ENCODE measurements at places on chromosomes 1 and 21.
A peak's percentile ranks its signal among the peaks of the same experiment; 100 is the strongest.

DNA sequence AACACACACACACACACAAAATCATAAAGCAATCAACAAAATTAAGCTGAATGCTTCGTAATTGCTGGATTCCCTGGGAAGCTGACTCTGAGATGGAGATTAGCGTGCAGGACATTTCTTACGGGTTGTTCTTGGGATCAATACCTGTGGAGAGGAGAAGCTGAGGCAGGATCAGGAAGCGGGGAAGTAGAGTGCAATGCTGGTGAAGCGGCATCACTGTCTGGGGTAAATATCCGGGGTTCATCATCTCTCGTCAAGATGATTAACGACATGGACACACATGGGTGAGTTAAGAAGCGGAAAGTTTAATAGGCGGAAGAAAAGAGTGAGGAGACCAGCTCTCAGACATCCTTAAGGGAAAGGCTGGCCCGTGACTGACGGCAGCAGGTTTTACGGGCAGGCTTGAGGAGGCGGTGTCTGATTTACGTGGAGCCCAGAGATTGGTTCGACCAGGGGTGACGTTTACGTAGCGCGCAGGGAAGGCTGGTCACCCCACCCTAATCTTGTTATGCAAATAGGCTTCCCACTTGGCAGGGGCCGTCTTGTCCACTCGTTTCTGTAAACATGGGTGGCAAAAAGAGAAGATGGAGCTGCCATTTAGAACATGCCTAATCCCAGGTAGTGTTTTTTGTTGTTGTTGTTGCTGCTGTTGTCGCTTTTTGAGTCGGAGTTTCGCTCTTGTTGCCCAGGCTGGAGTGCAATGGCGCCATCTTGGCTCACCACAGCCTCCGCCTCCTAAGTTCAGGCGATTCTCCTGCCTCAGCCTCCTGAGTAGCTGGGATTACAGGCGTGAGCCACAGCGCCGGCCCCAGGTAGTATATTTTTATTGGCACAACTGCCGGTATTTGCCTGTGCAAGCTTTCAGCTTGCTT is 135.6 kb upstream of the KCNJ15 start:
- no peak for DNase-seq

- DNase-seq = no peak
Measured at GRCh38 chr1:164760569-164760968, 201.6 kb downstream of the PBX1 start.

- DNase-seq = no peak
Measured at GRCh38 chr1:34747638-34747941, 7.3 kb upstream of the GJB5 start.

DNA sequence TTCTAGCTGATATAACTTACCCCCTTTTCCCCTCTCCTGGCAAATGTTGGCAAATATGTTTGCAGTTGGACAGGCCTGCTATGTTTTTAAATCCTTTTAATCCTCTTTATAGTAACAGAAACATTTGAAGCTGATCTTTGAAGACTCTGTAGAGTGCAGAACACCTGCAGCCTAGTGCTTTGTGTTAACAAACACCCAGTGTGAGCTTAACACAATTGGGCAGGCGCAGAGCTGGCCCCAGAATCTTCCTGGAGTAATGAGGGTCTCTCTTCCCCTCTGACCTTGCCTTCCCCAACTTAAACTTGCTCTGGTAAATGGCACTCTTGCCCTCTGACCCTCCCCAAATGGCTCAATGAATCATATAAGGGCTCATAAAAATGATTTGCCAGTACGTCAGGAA is 247.9 kb upstream of the LYPLAL1 start:
- DNase-seq = no peak

DNA sequence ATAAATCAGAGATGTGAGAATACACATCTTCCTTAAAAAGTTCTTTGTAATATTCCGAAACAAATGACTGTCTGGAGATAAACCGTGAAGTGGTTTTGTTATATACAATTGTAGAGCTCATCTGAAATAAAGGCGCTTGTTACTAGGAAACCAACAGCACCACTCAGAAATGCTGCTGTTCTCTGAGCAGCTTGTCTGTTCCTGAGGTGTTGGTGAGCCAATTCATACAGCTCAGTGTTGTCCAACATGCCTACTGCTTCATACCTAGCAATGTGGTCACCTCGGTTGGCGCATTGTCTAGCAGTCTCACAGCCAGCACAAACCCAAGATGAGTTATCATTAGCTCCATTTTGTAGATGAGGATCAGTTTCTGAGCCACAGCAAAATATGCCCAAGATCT is 44.4 kb downstream of the GFI1 start:
- DNase-seq = no peak

DNA sequence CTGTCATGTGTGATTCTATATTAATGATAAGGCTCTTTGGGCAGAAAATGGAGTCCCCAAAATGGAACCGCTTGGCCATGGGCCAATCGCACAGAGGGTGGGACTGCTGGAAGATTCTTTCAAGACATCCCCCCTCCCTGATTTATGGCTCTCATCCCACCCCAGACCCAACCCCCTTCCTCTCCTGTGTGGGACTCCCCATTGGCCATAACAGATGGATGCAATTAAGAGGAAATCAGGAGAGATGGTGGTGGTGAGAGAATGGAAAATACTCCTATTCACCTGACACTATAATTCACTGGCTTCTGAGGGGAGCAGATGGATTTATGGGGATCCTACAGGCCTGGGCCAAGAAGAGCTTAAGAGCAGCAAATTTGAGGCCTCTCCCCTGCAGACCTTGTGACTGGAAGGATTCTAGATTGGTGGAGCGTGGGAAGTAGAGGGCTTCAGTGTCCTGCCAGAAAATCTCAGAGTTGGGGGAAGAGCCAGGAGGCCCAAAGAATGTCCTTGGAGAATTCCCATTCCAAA is 1.7 kb downstream of the IGFN1 start:
- DNase-seq = no peak

GRCh38 chr1:174726167-174726879 is 273.4 kb upstream of the CACYBP start:
- no peak for DNase-seq

- DNase-seq = no peak
Measured at GRCh38 chr21:22925032-22925431, 1926.8 kb downstream of the NCAM2 start.

GRCh38 chr1:51172811-51173210 is 63.3 kb upstream of the RNF11 start:
- DNase-seq = no peak

GRCh38 chr1:207565546-207566468 is 69.8 kb downstream of the CR1 start:
- no peak for DNase-seq

GRCh38 chr1:115092175-115092574 is 2.9 kb upstream of the TSPAN2 start:
- DNase-seq = no peak

GRCh38 chr1:178941849-178942248 is 71.0 kb upstream of the ANGPTL1 start:
- DNase-seq = no peak

- DNase-seq = no peak
Measured at GRCh38 chr1:171585715-171586114, 36.3 kb upstream of the MYOCOS start.

DNA sequence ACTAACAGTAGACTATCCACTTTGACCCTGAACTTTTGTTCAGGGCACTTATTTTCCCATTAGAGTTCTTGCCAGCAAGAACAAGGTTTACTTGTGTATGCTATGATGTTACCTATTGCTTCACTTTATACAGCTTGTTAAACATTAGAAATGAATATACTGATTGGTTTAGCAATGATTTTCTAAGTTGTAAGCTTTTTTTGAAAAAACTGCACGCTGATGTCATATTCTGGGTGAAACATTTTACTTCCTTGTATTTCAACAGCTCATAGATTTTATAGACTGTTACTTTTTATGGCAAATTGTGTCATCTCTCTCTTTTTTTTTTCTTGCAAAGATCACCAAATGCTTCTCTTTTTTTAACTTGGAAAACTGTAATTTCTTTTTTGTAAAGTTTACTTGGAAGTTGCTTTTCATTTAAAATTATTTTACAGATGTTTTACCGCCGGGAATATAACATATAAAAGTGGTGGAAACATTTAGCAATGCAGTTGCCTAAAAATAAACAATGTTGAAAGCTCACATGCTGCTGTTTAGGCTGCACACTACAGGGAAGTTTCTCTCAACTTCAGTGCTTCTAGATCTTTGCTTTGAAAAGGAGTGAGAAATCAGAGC is 215.3 kb upstream of the NFIA start:
- DNase-seq = no peak

DNA sequence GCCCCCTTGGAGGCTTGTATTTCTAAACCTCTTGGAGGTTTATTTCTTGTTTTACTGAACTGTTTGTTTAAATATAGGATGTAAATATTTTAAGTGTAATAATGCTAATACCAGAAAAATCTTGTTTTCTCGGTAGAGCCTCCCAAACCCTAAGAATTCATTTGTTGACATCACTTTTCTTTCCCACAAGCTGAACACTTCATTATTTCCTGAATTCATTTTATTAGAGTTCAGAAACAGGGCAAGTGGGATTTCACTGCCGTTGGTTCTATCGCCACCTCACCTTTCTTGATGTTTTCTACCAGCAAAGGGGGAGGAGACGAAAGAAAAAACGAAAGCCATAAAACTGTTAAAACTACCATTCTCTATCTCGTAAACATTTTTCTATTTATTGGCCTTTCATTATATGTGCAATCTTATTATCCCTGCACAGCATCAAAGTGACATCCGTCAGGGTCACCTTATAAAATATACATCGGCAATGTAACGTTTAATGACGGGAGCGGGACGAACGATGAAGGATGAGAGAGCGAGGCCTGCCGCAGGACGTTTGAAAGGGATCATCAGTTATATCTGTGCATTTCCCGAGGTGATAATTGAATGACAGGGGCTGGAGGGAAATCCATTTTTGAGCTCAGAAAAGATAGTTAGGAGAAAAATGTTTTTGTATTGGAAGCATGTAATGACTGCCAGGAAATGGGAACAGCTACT is 59.5 kb downstream of the SLC45A1 start:
- no peak for DNase-seq

- DNase-seq = no peak
Measured at GRCh38 chr1:185159966-185160365, 3.0 kb downstream of the SWT1 start.

- no peak for DNase-seq
Measured at GRCh38 chr1:52693843-52694242, 4.3 kb downstream of the COA7 start.

DNA sequence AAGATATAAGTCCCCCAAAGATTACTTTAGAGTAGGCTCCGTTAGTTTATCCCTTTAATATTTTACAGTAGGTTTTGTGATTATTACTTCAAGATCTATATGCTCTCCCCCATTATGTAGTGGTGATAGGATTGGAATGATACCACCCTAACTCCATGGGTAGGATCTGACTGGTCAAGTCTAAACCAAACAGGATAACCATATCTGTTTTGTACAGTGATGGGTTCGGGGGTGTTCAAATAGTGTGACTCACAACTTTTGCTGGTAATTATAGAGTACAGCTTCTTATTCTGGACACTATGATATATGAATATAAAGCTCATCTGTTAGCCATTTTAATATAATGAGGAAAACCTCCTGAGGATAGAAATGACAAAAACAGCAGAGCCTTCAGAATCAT is 85.8 kb upstream of the GFI1 start:
- no peak for DNase-seq

- no peak for DNase-seq
Measured at GRCh38 chr1:207172321-207172720, 68.3 kb downstream of the C4BPA start.

DNA sequence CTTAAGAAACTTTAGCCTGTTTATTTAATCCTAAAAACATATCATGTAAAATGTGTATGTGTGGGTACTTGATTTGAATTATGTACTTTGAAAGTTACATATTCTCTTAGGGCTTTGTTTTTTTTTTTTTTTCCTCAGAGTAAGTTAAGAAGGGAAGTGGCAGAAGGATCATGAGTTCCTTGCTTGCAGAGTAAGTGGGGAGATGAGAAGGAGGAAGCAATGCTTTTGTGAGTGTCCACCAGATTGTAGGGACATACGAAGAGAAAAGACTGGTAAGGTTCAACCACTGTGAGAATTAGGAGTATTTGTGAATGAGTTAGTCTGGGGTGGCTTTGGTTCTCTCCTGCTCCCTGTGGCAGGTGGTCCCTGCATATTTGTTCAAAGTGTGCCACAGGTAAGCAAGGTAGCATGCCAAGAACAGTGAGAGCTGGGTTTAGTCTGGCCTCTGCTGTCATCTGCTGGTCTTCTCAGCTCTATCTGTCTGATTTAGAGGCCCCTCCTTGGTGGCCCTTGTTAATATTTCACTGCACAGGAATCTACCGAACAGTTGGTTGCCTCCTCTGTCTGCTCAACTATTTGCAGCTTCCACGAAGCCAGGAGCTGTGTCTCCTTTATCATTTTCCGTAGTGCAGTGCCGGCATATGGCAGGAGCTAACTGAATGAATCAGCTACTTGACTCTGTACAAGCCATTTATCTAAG is 9.5 kb downstream of the DNM3 start:
- no peak for DNase-seq

GRCh38 chr21:46081022-46081861 is 16.7 kb upstream of the COL6A2 start:
- no peak for DNase-seq

- no peak for DNase-seq
Measured at GRCh38 chr1:171346881-171347280, 32.9 kb downstream of the FMO4 start.

- DNase-seq = no peak
Measured at GRCh38 chr1:1347663-1348419, 1.4 kb downstream of the DVL1 start.

DNA sequence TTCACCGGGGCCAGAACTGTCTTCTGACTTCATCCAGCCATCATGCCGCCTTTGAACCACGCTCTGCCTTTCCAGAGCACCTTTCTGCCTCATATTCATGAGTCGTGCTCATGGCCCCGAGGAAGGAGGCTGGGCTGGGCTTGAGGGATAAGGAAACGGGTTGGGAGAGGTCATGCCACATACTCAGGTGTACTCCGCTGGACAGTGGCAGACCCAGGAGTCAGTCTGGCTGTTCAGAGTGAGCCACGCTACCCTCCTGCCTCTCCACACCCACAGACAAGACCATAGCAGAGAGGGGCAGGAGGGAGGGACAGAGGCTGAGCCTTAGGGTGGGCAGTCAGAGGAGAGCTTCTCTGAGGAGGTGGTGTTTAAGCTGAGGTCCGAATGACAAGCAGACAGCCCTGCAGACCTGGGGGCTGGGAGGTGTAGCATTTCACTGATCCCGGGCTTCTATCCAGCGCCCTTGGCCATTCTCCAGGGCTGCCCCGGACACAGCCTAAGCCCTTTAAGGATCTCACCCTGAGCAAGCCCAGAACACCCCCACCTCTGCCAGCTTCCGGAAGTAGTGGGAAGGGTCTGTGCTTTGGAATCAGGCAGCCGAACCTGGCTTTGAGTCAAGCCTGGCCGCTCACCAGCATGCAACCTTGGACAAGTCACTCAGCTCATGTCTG is 102.3 kb downstream of the LACTBL1 start:
- DNase-seq = peak; percentile 90

GRCh38 chr1:245875581-245876261 is 631.4 kb downstream of the SMYD3 start:
- DNase-seq = no peak

- DNase-seq = no peak
Measured at GRCh38 chr1:115320377-115320776, 17.7 kb downstream of the NGF start.

GRCh38 chr1:183600136-183600535 is 9.9 kb upstream of the NCF2 start:
- DNase-seq = no peak

- DNase-seq = peak; percentile 90
Measured at GRCh38 chr1:204108312-204109141, 35.6 kb downstream of the SOX13 start.
